A549 treated with CpdA at 1 μM for 4 hours (cell line): ENCODE measurements at places on chromosomes 6 and 20. TPM values are rescaled to one million over a fixed set of nuclear protein-coding genes. Genes with fewer than 3 reads are reported as not detected.

The MRAP2 gene
- total RNA-seq: 1.1 to 1.5 TPM (median 1.2 TPM) in 5 replicates

The CDSN gene
- total RNA-seq: not detected in 5 replicates

The NOX3 gene
- total RNA-seq: not detected in 5 replicates

The KCNK5 gene
- total RNA-seq: 0.99 to 1.4 TPM (median 1.2 TPM) in 5 replicates

The NR2E1 gene
- total RNA-seq: 0.03 to 0.09 TPM (median 0.05 TPM) in 3 of 5 replicates, not detected in the others

The NEDD9 gene
- total RNA-seq: 29.8 to 40.9 TPM (median 36.4 TPM) in 5 replicates

The MOG gene
- total RNA-seq: not detected in 5 replicates

The MEP1A gene
- total RNA-seq: not detected in 5 replicates

The SPATS1 gene
- not detected in 5 replicates for total RNA-seq

The COX4I2 gene
- total RNA-seq: not detected in 5 replicates

The ADGB gene
- not detected in 5 replicates for total RNA-seq

The TRIM31 gene
- total RNA-seq: 1.2 to 2.1 TPM (median 2.1 TPM) in 5 replicates

The CRIP3 gene
- 0.20 to 0.62 TPM (median 0.57 TPM) in 5 replicates for total RNA-seq

The BNIP5 gene
- total RNA-seq: not detected in 5 replicates

The LINC00237 gene
- total RNA-seq: not detected in 5 replicates

The PLN gene
- total RNA-seq: not detected in 5 replicates

The C20orf144 gene
- 0.06 to 0.18 TPM (median 0.09 TPM) in 5 replicates for total RNA-seq

The OR2H1 gene
- not detected in 5 replicates for total RNA-seq

The ARFGEF3 gene
- total RNA-seq: 0.51 to 0.64 TPM (median 0.59 TPM) in 5 replicates

The GSTA5 gene
- not detected in 5 replicates for total RNA-seq

The PHACTR1 gene
- total RNA-seq: 0.08 TPM in 1 of 5 replicates, not detected in the others

The DLL1 gene
- total RNA-seq: 0.12 to 0.30 TPM (median 0.21 TPM) in 5 replicates

The MYH7B gene
- 0.02 to 0.20 TPM (median 0.06 TPM) in 4 of 5 replicates, not detected in the other for total RNA-seq

The PARD6B gene
- total RNA-seq: 2.2 to 4.3 TPM (median 3.0 TPM) in 5 replicates

The ASIP gene
- total RNA-seq: not detected in 5 replicates

The FRS3 gene
- 2.0 to 2.9 TPM (median 2.4 TPM) in 5 replicates for total RNA-seq

The NRSN1 gene
- total RNA-seq: not detected in 5 replicates

The TXLNB gene
- total RNA-seq: not detected in 5 replicates

The EMILIN3 gene
- 0.25 to 0.48 TPM (median 0.40 TPM) in 5 replicates for total RNA-seq

The DSP gene
- 33.2 to 57.4 TPM (median 40.2 TPM) in 5 replicates for total RNA-seq

The SYCP2L gene
- 2.8 to 3.6 TPM (median 3.1 TPM) in 5 replicates for total RNA-seq

The TNF gene
- 0.06 to 0.13 TPM (median 0.07 TPM) in 3 of 5 replicates, not detected in the others for total RNA-seq

The SLC12A5 gene
- 11.6 to 15.4 TPM (median 14.4 TPM) in 5 replicates for total RNA-seq

The TRIM38 gene
- total RNA-seq: 1.8 to 2.5 TPM (median 1.9 TPM) in 5 replicates

The HCRTR2 gene
- not detected in 5 replicates for total RNA-seq
